Renal cortex interstitium (tissue), 15 donors: ENCODE measurements at places on chromosomes 5 and 9. TPM values are rescaled to one million over a fixed set of nuclear protein-coding genes. Genes with fewer than 3 reads are reported as not detected.

DNA sequence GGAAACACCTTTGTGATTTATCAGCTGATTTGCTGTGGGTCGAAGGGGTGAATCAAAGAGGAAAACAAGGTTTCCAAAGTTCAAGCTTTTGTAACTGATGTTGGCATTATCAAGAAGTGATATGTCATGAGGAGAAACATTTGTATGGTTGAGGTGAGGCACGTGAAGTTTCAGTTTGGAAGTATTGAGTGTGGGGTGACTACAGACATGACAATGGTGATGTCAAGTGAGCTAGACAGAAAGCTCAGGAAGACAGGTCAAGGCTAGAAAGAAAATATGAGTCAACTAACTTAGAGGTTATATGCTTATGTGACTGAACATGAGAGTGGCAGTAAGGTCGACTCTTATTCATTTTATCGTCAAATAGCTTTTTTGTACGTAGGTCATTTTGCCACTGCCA, 99.1 kb downstream of the RAB3C start:
- DNase-seq: no peak

- no peak for DNase-seq
Observed at GRCh38 chr5:41772785-41773442, 97.3 kb downstream of the OXCT1 start.

DNA sequence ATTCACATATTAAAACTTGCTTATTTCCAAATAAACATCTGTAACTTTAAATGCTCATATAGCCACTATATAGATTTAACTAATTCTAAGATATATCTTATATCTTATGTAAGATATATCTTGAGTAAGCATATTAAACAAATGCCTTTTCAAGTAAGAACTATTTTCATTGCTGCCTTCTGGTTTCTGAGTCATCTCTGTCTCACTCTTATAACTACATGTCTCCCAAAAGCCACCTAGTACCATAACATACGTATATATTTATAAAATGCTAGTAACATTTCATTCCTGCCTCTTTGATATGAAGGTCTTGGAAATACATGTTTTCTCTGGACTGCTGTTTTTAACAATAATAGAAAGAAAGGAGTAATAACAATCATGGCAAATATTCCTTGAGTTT, 429.5 kb downstream of the DTWD2 start:
- DNase-seq: no peak

DNA sequence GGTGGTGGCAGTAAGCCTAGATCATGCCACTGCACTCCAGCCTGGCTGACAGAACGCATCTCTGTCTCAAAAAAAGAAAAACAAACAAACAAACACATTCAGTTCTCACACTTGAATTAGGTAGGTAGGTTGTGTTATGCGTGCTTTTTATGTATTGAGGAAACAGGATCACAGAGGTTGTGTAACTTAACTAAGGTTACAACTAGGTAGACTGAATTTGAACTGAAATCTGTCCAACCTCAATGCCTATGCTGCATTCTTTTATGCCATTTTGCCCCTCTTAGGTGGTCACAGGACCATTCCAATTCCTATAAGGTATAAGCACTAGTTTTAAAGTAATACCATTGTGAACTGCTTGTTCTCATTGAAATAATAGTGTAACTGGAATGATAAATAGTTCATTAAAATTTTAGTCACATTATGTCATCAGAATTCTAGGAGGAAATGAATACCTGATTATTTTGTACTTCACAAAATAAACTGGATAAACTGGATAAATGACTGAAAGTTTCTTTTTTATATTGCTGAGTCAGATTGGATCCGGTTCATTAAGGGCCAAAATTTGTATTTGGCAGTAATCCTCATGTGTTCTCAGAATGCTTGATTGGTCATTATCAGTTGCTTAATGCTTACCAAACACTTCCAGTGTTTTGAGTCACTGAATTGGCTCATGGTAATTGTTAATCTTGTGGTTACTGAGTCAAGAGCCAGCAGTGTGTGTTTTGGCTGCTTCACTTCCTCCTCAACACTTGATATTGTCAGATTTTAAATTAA, 7.1 kb downstream of the UBAP1 start:
- DNase-seq: no peak

DNA sequence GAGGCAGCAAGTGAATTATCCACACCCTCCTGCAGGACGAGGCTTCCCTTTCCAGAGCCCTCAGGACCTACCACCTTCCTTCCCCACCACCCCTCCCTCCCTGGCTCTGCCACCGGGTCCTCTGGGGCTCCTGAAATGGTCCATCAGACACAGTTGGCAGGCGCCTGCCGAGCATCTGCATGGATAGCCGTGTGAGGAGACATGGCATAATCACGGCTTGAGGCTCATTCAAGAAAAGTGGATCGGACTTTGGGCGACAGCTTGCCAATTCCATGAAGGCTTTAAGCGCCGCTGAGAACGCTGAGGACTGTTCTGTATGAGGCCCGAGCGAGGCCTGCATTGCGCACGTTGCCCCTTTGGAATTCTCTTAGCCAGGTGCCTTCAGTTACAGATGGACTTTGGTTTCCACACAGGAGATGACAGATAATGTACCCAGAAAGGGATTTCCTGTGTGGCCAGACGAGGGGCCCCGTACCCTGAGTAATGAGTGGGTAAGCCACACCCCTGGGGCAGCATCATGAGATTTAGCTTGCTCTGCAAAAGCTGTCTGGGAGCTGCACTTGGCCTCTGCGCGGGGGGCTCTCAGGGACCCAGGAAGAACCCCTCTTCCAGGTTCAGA, 179.8 kb downstream of the OLFM1 start:
- DNase-seq: no peak

DNA sequence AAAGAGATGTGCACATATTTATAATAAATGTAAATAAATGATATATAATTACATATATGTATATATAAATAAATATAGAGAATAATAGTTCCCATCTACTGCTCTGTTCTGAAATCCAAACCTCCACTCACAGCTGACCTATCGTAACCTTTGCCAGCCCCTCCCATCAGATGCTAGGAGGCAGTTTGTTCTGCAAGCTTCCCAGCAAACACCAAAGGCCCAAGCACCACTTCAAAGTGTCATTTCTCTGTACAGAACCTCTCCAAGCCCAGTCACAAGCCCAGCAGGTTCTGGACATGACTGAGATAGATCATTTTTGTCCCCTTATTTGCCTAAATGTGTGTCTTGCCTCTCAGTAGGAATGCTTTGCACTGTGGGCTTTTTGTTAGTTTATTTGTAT, 62.4 kb downstream of the MFAP3 start:
- no peak for DNase-seq

DNA sequence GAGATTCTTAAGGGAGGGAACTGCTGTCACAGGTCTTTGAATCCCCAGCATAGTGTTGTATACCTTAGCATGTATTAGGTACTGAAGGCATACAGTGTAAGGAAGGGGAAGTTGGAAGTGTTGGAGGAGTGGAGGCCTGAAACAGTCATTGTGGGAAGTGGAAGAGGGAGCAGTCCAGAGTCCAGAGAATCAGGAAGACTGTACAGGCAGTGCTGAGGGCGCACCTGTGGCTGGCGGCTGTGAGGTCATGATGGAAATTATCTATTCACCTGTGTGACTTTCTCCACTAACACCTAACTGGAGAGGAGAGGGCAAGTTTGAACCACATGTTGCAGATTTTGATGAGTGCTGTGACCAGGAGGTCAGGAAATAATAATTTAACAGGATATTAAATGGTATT, 119.7 kb upstream of the NIPBL start:
- DNase-seq: no peak

- no peak for DNase-seq
Observed at GRCh38 chr9:123620239-123620638, 264.2 kb downstream of the CRB2 start.

GRCh38 chr5:65961633-65962032, 35.3 kb downstream of the ERBIN start:
- DNase-seq: no peak

- no peak for DNase-seq
Observed at GRCh38 chr5:139131465-139131864, 66.7 kb downstream of the SIL1 start.

Gene CCNO
- polyA plus RNA-seq: 7.1 TPM

DNA sequence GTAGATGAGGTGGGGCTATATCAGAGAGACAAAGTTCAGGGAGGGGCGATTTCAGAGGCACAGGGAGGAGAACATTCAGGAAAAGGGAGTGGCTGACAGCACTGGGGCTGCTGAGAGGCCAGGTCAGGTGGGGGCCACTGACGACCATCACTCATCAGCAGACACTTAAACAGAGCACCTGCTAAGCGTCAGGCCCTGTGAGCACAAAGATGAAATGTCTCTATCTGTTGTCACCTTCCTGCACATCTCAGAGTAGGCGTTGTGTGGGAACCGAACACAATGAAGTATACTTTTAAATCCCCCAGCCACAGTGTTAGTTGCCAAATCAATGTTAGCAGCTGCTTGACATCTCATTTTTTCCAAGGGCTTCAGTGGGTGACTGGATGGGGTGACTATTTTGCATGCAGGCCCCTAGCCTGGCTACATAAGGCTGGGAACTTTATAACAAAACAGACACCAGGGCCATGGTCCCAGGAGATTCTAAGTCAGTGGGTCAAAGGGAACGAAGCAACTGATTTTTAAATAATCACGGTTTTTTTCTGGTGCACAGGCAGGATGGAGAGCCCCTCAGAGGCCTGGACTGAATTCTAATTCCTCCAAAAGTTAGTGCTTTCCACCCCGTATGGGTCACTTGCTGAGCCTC, 31.1 kb upstream of the ANKRD18A start:
- DNase-seq: no peak
